ENCODE measurements at places on chromosomes 5 and 9.

- DNase-seq: no peak
These were observed 584.6 kb upstream of the CDH18 start for GRCh38 chr5:20572614-20573013.

DNA sequence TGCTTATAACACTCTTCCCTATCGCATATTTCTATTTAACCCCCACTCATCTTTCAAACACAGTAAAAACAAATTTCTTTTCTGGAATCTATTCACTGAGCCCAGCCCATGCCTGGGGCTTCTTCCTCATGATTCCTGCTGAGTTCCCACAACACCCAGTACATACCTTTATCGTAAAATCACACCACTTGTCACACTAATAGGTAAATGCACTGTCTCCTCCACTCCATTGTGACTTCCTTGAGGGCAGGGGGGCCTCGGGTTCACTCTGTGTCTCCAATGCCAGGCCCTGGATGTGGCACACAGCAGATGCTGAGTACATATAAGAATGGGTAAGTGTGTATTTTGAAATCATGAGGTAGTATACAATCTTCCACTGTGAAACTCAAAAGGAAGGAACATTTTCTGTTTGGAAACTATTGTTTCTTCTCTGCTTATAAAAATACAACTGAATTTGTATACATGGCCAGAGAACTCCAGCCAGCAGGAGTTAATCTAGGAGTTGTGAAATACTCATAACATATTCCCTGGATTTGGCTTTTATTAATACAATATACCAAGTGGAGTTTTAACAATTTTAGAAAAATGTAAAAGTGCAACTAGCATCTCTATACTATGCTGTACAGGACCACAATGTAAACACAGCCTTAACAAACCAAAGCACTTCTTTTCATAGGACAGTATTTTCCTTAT is 7.2 kb downstream of the PLK2 start:
- DNase-seq: no peak

GRCh38 chr5:122493091-122494021 is 181.3 kb downstream of the SNCAIP start:
- no peak for DNase-seq

GRCh38 chr9:4508246-4508906 is 18.1 kb downstream of the SLC1A1 start:
- DNase-seq: no peak

DNA sequence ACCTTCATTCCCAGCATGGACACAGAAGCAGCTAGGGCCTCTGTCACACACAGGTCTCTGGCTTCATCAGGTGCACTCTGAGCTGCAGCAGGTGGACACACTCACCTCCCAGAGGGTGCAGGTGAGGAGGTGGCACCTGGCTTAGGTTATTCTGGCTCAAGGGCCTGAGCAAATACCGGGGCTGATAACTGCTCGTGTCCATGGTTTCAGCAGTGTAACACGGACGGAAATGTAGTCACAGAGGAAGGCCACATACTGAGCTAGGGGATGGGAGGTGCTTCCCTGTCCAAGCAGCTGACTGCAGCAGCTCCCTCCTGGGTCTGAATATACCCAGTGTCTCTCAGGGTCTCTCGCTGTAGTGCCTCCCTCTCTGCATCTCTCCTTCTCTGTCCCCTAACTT is 5.7 kb downstream of the PHF2 start:
- no peak for DNase-seq

DNA sequence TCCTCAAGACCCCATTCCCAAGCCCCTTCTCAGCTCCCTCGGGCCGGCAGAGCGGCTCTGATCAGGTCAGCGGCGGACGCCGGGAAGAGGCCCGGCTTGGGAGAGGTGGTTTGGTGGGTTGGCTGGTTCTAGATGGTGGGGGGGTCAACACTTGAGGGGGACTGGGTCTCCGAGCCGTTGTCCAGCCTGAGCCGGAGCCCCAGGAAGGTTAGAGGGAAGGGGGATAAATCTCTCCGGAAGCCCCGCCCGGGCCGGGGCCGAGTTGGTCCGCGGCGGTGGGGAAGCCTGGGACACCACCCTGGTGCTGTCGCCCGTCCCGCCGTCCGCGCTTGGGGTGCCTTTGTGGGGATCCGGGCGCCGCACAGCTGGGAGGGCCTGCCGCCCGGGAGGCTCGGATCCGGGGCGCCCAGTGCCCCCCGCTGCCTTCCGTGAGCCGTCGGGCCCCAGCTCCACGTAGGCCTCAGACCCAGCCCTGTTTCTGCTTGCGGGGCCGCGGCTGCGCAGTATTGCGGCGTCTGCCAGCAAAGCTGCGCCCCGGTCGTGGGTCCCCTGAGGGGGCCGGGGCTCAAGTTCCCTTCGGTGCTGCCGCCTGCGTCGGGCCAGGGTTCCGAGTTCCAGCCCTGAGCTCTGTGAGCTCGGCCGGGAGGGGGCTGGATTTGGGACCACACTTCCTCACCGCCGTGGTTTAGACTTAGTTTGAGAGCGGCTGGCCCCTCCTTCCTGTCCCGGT is 542 bp upstream of the TRIM52 start:
- DNase-seq: peak; percentile 58

DNA sequence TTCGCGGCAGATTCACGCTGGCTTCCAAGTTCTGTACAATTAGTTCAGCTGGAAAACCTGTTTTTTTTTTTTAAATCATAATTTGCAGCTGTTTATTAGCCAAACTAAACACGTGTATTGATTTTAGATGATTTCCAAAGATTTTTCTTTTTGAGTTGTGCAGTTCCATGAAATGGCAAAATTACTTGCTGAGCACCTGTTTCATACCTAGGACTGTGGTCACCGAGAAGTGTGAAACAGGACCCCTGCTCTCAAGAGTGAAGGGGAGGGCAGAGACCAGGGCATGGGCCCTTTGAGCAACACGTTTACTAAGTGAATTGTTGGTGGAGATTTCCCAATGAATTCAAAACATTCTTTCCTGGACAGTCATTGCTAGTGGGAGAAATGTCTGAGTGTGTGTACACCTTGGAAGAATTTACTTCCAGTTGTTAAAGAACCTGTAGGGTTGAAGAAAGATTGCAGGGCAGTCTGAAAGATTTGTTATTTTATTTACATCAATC is 688 bp downstream of the SNX24 start:
- DNase-seq: no peak

GRCh38 chr5:110179321-110179720 is 489.6 kb downstream of the MAN2A1 start:
- no peak for DNase-seq

DNA sequence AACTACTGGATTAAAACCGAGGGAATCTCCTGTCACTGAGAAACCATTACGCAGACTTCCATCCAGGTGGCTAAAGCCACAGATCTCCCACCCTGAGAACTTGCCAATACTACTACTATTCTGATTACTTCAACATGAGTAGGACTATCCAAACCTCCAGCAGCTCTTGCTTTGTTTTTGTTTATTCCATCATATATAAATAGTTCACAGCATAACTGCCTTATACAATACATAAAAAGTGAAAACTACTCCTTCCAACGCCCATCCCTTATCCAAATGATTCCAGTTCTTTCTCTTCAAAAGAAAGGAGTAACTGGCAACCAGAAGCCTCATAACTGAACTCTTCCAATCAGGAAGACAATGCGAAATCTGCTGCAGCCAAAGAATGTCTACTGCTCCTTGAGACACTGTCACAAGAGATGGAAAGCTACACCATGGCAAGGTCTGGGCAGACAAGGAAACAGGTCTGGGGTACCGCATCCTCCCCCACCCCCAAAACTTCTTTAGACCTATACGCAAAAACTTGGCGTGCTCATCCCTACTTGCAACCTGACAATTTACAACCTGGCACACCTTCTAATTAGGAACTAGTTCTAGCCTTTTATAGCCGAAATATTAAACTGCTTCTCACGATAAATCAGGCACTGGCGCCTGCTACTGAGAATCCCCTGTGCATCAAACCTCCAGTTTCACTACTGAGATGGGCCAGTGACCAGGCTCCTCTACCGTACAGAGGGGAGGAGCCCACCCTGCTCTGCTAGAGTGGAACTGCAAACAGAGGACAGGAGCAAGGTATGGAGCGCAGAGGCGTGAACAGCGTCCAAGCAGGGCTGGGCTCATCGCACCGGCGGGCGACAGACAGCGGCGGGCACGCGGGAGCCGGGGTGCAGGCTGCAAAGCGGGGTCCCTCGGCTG is 986 bp downstream of the PLPP1 start:
- DNase-seq: no peak

DNA sequence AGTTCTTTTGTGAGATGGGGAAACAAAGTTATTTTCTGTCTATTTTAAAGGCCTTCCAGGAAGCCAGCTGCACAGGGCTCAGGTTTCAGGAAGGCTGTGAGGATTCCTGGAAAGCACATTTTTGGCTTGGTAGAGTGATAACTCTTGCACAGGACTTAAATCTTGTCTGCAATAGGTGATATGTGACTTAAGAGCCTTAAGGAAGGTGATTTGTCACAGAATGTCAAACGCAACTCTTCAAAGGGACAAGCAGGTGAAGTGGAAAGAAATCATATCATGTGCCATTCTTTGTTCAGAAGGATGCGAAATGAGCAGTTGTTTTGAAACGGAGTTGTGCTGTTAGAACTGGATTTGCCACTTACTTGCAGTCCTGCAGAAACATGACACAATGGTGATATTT is 459.3 kb downstream of the MAT2B start:
- DNase-seq: no peak

GRCh38 chr9:131008909-131009618 is at the start of gene LAMC3:
Gene LAMC3, plus strand, starts transcription at chr9:131009174. Its CDS starts 41 bp downstream, at chr9:131009215.
- DNase-seq: no peak

GRCh38 chr9:8800196-8800595 is 1000.6 kb upstream of the DMAC1 start:
- no peak for DNase-seq

GRCh38 chr5:172769616-172770373 is 1.2 kb downstream of the DUSP1 start:
- DNase-seq: no peak

DNA sequence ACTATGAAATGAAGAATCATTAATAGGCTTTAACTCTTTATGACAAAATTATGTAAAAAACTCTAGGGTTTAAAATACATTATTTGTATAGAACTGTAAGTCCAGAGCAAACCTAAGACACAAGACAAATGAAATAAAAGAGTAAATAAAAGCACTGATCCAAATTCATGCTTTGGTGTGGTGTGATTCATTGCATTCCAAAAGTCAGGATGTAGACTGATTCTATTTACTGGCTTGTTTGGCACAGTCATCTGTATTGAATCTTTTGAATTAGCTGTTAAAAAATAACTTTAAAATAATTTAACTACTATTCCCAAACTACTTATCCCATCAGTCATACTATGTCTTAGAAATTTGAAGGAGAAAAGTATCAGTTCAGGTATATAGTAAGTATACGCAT is 31.1 kb downstream of the IL4 start:
- no peak for DNase-seq

DNA sequence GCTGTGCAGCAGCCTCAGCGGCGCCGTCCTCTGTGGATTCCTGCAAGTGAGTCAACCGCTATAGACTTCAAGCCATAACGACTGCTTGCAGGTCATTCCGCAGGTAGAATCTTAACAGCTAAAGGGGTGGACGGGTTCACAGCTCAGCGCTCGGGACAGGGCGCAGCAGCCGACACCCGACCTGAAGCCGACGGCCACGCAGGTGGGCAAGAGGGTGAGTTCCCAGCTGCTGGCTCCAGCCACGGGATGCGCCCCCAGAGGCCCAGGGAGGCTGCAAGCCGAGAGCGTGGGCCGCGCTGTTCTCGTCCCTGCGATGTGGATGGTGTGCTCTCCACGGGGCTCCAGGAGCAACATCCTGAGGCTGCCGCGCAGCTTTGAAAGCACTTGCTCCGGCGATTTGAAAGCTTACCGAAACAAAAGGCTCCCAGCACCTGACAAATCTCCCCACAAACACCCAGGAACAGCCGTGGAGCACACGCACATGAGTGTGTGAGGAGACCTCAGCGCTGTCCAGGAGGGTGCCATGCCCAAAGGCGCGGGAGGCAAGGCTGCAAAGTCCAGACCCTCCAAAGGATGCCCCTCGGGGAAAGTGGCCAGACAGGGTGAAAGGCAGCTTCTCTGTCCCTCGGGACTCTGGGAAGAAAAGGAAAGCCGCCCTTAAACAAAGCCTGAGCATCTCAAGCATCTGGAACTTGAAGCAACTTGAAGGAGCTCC is 48.7 kb downstream of the EXD3 start:
- DNase-seq: no peak

DNA sequence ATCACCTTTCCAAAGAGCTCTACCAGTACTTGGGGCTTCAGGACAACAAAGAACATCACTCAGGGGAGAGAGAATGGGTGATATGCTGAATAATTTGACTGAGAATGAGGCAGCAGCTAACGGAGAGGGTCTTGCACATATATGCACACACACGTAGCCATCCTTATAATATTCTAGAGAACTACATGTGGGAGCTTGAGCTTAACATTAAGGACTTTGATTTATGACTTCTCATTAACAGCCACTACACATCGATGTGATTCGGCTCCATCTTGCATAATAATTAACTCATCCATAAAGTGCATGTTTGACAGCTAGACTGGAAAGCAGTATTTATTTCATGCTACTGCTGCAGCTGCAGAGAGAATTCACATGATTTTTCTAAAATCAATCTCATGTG is 163.4 kb downstream of the RAB3C start:
- DNase-seq: no peak

DNA sequence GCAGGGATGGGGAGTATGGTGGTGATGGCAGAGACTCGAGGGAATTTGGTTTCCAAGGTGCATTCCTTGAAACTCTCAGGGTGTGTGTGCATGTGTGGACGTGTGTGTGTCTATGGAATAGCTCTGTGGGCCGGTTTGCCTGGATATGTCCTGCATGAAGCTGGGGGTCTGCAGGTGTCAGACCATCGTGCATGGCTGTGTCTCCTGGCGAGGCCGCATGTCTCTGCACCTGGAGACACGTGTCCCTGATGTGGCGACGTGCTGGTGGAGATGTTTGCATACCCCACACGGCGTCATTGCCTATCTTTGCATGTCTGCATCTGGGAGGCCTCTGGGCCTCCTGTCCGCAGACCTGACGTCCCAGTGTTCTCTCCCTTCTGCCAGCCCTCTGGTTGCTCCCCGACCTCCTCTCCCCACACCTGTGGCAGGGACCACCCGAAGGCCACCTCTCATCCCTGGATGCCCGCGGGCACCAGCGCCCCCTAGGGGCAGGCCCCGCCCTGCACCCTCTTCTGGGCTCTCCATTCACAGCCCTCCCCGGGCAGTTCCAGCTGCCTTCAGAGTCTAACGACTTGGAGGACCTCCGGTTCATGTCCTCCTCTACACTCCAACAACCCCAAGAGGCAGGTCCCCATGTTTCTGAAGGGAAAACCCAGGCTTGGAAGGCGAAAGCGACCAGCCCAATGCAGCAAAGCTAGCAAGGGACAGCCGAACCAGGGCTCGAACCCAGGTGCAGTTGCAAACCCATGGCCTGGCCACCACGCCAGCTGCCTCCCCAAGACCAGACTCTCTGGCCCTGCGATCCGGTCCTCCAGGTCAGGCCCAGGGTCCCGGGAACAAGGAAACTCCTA is 88.6 kb downstream of the LMX1B start:
- DNase-seq: no peak

DNA sequence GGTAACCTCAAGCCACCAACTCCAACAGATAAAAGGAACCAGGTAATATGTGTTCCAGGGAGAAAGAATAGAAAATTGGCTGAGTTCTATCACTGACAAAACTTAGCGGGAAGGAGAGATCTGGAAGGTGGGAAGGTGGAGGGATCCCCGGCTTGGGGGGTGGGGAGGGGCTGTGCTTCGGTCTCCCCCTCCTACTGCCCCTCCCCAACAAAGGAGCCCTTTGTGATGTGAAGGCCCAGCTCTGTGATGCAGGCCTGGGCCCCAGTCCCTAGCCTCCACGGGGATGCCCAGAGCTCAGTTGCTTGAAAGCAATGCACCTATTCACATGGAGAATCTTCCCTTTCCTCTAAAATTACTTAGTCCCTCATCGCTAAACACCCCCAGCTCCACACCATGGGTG is 4.4 kb upstream of the ZNF484 start:
- DNase-seq: no peak

Data from stimulated activated CD8-positive, alpha-beta memory T cell treated with anti-CD3 and anti-CD28 coated beads, Interleukin-12 subunit alpha, Interleukin-12 subunit beta, amount 100 ng/mL, for 4 hours (primary cell).